H7 (cell line): ENCODE measurements at places on chromosomes 11 and 22. TPM values are rescaled to one million over a fixed set of nuclear protein-coding genes. Genes with fewer than 3 reads are reported as not detected.

DNA sequence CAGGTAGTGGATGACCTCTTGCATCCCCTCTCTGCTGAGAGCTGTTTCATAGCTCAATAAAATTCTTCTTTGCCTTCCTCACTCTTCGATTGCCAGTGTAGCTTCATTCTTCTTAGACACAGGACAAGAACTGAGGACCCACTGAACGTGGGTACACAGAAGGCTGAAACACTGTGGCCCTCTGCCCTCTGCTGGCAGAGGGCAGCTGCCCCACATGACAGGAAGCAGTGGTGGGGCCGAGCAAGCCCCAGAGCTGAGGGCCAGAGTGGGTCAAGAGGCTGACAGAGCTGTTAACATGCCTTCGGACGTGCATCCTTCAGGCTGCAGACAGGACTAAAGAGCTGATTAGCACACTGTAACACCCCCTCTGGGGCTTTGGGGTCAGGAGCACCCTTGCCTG, 15.6 kb downstream of the SMC1B start:
- DNase-seq, result peak; percentile 40

- no peak for DNase-seq
These were observed 199.7 kb upstream of the POU2AF2 start for GRCh38 chr11:111045874-111046273.

DNA sequence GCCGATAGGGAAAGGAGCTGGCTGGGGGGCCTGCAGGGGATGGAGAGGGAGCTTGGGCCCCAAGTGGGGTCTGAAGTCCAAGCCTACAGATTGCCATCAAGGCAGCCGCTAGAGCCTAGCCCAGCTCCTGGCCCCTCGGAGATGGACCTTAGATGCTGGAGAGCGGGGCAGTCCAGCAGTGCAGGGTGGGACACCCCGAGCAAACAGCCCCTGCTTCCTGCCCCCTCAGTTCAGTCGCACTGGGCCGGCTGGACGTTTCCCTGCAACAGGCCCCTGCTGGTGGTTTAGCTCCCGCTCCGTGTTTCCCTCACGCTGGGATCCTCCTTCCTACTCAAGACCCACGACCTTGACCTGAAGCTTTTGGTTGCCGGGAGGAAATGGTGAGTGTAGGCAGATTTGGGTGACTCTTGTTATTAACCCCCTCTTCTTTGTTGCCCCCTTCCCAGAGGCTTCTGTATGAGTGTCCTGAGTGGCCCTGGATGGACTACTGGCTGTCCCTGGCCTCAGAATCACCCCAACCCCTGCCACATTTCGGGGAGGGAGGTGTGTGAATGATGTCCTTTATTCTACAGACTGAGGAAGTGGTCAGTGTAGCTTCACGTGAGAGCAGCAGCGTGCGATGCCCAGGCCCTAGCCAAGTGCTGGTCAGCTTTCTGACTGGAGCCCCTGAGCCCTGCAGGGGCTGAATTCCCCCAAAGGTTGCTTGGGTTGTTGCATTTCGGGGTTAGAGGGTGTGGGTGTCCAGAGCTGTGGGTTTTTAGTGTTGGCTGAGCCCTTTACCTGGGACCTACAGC, 2.7 kb downstream of the ST3GAL4 start:
- DNase-seq, result peak; percentile 63

DNA sequence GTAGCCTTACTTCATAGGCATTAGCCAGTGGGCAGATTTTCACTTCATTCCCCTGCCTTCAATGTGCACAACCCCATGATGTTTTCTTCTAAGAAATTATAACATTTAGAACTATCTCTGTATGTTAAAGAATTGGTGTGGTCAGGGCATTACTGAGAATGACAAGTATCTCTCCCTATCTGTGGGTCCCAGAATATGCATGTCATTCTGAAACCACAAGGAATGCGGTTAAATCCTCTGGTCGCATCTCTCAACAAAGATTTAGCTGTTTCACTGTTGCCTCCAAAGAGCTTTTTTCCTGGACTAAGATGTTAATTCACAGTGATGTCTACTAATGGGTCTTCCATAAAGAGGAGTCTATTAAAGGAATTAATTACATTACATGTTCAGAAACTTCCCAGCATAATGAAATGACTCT, 62.7 kb downstream of the LIF start:
- no peak for DNase-seq

DNA sequence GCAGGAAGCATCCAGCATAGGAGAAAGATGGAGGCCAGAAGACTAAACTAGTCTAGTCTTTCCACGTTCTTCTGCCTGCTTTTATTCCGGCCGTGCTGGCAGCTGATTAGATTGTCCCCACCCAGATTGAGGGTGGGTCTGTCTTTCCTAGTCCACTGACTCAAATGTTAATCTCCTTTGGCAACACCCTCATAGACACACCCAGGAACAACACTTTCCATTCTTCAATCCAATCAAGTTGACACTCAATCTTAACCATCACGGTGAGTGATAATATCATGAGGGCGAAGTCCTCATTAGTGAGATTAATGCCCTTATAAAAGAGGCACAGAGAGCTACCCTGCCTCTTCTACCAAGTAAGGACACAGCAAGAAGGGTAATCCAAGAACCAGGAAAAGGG, 424.2 kb downstream of the LARGE1 start:
- DNase-seq, result no peak

DNA sequence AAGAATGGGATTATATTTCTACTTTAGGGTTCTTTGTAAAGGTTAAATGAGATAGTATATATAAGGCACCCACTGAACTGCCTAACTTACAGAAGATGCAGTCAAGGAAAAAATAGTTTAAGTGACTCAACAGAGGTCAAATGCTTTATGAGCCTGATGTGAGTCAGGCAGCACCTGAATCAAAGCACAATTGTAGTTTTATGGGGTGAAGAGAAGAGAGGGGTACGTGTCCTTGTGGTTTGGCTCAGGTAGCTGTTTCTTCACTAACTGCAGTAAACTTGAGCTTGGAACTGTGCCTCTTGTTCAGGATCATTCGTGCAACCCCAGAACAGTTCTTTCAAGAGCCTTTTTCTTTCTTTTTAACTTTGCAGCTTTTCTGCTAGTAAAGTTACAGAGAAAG, 125.2 kb upstream of the SPON1 start:
- DNase-seq, result no peak

DNA sequence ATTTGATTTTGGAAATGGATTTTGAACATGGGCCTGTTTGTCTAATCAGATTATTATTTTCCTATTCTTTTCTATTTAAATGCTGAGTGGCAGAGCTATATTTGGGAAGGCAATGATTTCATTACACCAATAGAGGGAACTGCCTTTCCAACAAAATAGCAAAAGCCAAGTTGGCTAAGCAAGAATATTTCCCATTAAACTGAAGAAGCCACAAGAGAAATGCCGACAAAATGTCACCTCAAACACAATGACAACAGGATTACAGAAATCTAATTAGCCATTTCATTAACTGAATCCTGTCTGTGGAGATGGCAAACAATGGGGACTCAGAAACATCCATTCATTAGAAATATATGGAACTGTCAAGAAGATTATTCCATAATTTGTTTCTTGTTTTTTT, 1593.1 kb upstream of the RAG2 start:
- DNase-seq, result no peak

The AMPD3 gene
- 2.2 and 3.8 TPM in 2 replicates for total RNA-seq

DNA sequence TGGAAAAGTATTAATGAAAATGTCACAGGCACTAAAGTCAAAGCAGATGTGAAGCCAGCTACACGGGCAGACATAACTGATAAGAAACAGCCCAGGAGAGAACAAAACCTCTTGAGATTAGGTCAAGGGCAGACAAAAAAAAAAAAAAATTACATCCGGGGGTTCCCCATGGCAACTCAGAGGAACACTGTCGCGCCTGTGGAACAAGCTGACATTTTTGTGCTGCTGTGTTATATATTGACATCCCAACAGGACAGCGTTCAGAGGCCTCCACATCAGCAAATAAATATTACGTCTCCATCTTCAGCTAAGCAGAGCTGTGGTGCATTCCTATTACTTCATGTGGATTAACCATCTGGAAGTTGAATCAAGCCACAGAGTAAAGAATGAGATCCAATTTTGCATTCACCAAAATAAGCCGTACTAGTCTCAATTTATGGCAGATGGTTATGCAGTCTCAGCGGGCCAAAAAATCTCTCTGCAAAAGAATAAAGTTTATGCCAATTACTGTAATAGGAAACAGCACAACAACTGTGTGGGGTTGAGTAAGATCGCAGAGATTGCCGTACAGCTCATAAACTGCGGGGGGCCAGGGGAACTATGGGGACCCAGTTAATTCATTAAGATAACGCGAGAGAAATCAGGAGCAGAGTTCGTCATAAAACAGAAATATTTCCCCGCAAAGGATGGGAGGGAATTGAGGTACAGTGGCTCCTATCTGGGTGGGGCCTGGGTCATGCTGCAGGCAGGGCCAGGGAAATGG, 41.3 kb upstream of the MN1 start:
- DNase-seq, result no peak

GRCh38 chr11:113440816-113441215, 34.4 kb downstream of the DRD2 start:
- no peak for DNase-seq

DNA sequence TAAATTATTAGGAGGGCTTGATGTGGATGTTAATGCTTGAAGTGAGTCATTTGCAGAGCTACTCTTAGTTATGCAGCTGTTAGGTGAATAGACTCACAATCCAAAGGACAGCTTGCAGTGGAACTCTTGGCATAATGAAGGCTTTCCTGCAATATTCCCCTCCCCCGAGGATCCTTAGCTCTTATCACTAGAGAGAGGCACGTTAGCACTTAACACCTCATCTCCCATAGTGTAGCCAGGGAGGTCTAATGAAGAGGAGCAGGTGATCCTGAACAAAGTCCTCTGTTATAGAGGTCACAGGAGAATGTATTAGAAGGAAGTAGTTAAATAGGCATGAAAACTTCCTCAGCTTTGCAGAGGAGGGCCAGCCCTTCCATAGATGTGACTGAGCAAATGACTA, 919.2 kb upstream of the FAT3 start:
- DNase-seq, result no peak

DNA sequence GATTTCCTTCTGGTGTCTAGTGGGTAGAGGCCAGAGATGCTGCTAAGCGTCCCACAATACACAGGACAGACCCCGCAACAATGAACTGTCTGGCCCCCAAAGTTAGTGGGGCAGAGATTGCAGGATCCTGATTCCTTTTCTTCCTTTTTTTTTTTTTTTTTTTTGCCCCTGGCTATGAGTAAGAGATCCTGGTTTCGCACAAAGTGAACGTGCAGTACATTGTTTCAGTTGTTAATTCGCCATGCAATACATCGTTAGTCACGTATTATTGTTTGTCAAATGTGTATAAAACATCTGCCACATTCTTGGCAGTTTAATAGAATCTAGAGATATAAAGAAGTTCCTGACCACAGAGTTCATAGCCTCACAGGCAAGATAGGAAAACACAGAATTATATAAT, 20.2 kb downstream of the ST3GAL4 start:
- no peak for DNase-seq

The TMEM151A gene
- total RNA-seq, result 0.42 and 0.85 TPM in 2 replicates
